ENCODE measurements at places on chromosomes 4 and X.
A peak's percentile ranks its signal among the peaks of the same experiment; 100 is the strongest.

GRCh38 chr4:7867701-7868435, 71.8 kb downstream of the AFAP1 start:
- no peak for DNase-seq

GRCh38 chrX:154401918-154402621, 3.9 kb downstream of the RPL10 start:
- DNase-seq: no peak

GRCh38 chrX:112587194-112587593, 92.5 kb downstream of the LHFPL1 start:
- DNase-seq: no peak

DNA sequence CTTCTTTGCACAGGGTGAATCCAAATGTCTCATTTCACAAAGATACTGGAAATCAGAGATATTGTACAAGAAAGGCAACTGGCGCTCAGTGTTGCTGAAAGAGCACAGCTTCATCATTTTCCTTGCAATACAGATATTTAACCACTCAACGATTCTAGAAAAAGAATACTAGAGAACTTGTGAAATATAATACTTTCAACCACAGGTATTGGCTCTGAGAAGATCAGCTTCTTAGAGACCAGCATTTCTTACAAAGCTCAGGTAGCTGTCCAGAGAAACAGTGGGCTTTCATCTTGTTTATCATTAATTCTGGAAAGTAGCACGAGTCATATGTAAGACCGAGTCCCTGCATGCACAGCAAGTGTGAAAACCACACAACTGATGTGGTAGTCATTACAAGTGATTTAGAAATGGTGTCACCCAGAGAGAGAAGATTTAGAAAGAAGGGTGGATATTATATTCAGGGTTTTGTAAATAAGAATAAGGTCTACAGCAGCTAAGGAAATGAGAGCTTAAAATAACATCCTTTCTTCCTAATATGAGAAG, 7.8 kb upstream of the PPARGC1A start:
- DNase-seq: no peak

DNA sequence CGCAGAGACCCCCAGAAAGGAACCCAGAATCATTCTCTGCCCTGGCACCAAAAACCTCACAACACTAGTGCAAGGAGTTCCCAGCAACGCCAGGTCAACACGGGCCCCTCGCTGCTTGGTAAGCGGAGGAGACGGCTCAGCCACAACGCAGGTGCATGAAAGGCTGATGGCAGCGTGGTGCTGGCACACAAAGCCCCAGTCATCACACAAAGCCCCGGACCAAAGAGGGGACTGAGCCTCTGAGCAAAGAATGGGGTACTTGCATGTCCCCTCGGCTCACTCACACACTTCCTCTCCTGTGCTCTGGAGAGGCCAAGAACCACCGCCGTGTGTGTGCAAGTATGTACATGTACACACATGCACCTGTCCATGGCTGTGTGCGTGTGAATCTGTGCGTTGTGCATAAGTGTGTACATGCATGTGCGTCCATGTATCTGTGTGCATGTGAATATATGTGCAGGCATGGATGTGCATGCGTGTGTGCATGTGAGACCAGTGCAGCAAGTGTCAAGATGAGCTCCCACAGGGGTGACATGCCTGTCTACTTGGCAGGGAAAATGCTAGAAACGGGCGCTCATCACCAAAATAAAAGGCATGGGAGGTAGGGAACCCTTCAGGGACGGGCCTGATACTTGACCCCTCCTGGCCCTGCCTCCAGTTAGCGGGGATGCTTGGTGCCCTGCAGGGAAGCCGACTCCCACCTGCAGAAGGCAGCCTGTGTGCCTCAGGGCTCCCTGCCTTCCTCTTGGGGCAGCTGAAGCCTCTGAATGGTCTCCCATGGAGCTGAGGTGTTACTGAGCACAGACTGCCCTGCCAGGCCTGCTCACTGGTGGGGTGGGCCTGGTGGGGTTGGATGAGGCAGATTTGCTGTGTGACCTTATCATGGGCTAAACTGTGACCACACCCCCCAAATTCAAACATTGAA, 60.4 kb downstream of the ZFYVE28 start:
- peak; percentile 6 for DNase-seq

DNA sequence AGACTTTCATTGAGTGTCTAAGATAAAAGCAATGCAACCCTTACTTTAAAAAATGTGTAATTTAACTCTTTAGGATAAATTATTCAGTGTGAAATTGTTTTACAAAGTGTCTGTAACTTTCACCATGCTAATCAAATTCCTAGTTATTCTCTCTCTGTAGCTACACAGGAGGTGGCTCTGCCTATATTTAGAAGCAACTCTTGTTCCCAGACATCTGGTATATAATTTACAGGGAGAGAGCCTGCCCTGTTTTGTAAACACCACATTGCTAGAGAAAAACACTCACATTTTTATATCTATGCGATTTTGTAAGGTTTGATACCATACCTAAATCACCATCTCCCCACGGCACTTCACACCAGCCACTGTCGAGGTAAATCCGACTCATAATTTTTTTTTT, 35.5 kb upstream of the SPATA4 start:
- DNase-seq: no peak

DNA sequence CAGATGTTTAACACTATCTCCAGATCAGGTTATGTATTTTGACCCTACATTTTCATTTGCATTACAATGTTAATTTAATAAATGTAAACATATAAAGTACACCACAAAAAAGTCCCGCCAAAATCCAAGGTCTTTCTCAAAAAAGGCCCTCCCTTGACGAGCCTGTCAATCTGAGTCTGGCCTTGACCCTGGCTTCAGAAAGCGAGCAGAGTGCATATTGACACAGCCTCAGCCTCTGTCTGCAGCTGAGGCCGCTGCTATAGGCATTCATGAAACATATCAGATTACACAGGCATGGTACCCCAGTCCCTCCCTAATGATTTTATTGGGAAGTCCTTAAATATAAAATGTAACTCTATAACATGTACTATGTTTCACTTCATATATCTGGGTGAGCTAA, 6.2 kb downstream of the MBNL3 start:
- no peak for DNase-seq

DNA sequence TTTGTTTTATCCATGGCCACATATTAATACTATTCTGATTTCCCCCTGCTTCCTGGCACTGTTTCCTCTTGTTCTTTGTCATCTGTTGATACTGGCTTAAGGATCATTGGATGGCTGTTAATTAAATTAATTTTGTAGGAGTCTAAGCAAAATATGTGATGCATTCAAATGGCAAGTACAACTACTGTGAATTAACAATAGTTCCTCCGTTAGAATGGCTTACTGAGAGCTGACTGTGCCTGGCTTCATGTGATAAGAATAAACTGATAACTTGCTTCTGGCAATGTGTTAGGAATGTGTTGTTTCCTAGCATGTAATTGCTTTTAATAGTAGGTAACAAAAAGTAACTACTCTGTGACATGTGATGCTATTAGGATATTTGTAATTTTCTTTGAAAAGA, 98.5 kb downstream of the RPA4 start:
- DNase-seq: no peak

- no peak for DNase-seq
These were observed 105.6 kb upstream of the MAMLD1 start for GRCh38 chrX:150257353-150258175.

- DNase-seq: no peak
These were observed 325.0 kb downstream of the PDHA2 start for GRCh38 chr4:96164814-96165351.

- DNase-seq: no peak
These were observed 1569.7 kb upstream of the IGFBP7 start for GRCh38 chr4:58679886-58680285.

DNA sequence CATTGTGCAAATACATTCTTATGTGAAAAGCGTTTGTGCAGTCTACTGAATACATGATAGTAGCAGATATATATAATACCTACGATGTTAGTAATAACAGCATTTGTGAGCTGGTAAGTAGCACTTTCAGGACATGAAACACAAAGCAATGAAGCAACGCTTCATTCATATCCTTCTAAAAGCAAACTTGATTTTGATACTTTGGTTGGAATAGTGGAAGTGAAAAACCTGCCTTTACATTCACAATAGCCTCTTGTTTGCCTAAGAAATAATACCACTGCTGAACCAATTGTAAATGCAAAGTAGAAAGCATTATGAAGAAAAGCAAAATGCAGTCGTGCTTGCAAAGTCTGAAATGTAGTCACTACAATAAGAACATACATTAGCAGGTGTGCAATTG, 926.3 kb downstream of the FSTL5 start:
- no peak for DNase-seq

GRCh38 chr4:7841071-7841470, 98.6 kb downstream of the AFAP1 start:
- no peak for DNase-seq

GRCh38 chr4:165209796-165210195, 2.4 kb downstream of the KLHL2 start:
- no peak for DNase-seq

DNA sequence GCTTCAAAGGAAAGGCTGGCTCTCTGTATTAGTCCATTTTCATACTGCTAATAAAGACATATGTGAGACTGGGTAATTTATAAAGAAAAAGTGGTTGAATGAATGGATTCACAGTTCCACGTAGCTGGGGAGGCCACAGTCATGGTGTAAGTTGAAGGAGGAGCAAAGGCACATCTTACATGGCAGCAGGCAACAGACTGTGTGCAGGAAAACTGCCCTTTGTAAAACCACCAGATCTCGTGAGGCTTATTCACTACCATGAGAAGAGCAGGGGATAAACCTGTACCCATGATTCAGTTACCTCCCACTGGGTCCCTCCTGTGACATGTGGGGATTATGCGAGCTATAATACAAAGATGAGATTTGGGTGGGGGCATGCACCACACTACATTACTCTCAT, 1486.6 kb downstream of the PCDH7 start:
- DNase-seq: no peak

- no peak for DNase-seq
These were observed 255.4 kb downstream of the ARHGAP10 start for GRCh38 chr4:147987252-147987651.

DNA sequence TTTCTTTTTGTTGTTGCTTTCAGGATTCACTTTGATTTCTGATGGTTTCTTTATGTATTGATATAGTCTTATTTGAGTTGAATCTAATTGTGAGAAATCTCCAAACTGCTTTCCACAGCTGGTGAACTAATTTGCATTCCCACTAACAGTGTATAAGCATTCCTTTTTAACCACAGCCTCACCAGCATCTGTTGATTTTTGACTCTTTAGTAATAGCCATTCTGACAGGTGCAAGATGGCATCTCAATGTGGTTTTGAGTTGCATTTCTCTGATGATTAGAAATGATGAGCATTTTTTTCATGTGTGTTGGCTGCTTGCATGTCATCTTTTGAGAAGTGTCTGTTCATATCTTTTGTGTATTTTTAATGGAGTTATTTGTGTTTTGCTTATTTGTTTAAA, 1023.1 kb downstream of the SH3BGRL start:
- no peak for DNase-seq

GRCh38 chr4:136241221-136241986, 1290.9 kb downstream of the PCDH18 start:
- no peak for DNase-seq

DNA sequence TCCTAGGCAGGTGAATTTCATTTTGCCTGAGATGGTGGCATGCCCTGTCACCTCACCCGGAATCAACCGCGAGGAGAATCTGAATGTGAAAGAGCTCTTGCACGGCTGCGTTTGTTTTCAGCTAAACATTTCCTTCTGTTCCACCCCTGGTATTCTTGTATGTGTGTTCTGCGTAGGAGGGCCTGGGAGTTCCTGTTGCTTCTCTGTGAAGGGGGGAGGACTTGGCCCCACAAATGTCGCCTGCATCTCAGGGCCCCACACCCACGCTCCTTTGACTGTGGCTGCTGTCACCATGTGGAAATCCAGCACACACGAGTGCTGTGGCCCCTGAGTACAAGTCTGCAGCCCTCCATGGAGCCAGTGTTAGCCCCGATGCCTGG, 45.8 kb upstream of the CLCN4 start:
- DNase-seq: no peak

- peak; percentile 2 for DNase-seq
These were observed 6.5 kb downstream of the ZNF185 start for GRCh38 chrX:152904151-152905080.

DNA sequence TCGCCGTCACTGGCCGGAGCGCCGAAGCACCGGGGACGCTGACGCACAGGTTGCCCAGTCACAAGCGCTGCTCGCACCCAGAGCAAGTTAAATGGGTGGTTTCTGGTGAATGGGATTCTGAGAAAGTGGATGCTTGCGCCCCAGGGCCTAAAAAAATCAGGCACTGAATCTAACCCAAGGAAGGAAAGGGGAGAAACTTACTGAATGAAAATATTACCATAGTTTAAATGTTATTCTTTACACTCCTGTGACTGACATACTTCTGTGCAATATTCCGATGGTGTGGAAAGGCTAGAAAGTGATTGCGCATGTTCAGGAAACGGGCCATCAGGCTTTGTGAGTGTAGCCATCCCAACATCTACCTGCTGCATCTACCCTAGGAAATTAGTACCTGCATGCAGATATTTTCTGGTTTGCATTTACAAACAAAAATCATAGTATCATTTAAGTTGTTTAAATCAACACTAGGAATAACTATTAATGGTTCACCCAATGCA, 838 bp upstream of the ABCG2 start:
- no peak for DNase-seq

DNA sequence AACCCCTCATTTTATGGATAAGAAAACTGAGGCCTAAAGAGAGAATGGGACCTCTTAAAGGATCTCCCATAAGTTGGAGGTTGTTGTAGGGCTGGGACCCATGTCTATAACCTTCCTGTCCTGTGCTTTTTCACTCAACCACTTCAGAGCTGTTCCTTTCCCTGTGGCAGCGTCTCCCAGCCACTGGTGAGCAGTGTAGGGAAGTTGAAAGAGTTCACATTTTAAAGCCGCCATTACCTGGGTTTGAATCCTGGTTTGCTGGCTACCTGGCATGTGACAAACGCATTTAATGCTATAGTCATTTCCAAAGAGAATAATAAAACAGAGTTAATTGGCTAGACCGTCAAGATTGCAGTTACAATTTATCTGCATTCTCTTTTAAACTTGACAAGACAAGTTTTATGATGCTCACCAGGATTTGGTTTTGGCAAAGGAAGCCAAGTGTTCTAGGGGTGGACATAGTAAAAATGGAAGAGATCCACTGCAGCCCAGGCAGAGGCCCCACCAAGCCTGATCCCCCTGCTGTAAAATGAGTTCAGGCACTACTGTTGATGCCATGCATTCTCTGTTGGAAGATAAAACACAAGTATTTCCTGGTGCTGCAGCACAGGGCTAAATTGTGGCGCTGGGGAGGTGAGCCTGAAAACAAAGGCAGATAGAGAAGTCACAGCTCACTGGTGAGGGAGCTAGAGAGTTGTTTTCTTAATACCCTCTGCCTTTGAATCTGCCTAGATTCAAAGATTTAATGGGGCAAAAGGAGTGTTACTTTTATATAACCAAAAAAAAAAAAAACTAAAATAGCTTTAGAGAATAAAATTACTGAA, 218.7 kb downstream of the NWD2 start:
- DNase-seq: no peak

DNA sequence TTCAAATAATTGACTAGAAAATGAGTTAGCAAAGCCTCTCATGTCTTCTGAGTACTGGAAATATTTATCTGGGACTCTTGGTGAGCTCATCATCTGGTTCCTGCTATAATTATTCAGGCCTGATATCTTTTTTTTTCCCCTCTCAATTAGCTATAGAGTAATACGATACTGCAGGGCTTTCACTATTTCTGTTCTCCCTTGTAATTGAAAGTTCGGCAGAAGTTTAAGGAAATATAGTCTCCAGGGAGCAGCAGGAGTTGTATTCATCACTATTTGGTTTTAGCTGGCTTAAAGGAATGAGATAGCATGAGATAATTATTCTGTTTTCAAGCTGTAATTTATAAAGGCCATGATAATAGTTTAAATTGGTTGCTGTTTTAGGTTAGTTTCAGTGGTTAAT, 378.6 kb upstream of the EPHA5 start:
- DNase-seq: no peak
